Gastrocnemius medialis (tissue), 4 donors: ENCODE measurements at places on chromosomes 7 and 10.

DNA sequence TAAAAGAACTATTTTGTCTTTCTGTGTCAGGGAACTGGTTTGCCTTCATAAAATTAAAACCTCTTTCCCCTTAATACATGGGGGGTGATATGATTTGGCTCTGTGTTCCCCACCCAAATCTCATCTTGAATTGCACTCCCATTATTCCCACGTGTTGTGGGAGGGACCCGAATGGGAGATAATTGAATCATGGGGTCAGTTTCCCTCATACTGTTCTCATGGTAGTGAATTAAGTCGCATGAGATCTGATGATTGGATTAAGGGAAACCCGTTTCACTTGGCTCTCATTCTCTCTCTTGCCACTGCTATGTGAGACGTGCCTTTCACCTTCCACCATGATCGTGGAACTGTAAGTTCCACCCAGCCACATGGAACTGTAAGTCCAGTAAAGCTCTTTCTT is 142.1 kb downstream of the VTI1A start:
- no peak for DNase-seq

DNA sequence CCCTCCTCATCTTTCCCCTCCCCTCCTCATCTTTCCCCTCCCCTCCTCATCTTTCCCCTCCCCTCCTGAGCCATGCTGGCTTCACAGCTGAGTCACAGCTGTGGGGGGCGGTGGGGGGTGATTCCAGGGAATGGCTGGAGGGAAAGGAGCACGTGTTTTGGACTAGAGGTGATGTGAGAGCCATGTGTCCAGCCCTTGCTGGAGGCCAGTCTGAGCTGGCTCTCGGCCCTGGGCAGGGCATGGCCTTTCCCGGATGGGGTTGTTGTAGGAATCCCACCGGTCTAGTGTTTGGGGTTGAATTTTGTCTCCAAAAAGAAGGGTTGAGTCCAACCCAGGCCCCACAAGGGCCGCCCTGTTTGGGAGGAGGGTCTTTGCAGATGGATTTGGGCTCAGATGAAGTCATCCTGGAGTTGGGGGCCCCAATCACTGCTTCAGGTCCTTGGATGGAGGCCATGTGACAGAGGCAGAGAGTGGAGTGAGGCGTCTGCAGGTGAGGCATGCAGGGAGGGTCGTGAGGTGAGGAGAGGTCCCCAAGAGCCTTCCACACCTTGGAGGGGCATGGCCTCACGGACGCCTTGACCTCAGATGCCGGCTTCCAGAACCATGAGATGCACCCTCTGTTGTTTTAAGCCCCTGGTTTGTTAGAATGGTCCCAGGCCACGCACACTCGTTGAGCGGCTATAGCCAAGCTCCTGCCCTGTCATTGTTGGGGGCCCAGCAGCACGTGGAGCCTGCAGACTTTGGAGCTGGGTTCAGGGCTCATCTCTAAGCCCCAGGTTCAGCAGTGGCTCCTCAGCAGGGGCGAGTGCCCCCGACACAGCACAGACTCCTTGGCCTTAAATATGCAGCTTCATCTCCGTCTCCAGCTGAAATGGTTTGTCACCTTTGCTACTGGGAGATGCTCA is 101.6 kb downstream of the DNAJB6 start:
- no peak for DNase-seq

DNA sequence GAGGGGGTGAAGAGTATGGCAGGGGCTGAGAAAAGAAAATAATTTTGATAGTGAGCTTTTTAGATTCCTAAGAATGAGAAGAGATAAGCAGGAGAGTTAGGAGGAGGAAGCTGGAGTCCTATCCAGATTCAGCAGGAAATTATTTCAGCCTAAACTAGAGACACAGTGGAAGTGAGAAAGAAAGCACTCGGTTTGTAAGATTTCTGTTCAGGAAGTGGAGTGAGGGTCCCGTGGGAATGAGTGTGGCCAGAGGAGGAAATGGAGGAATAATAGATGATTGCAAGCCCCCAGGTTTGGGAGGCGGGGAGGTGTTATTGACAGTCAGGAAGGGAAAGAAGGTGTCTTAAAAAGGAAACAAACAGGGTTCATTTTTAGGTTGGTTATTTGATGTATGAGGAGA is 84.8 kb upstream of the NRP1 start:
- DNase-seq, result no peak

DNA sequence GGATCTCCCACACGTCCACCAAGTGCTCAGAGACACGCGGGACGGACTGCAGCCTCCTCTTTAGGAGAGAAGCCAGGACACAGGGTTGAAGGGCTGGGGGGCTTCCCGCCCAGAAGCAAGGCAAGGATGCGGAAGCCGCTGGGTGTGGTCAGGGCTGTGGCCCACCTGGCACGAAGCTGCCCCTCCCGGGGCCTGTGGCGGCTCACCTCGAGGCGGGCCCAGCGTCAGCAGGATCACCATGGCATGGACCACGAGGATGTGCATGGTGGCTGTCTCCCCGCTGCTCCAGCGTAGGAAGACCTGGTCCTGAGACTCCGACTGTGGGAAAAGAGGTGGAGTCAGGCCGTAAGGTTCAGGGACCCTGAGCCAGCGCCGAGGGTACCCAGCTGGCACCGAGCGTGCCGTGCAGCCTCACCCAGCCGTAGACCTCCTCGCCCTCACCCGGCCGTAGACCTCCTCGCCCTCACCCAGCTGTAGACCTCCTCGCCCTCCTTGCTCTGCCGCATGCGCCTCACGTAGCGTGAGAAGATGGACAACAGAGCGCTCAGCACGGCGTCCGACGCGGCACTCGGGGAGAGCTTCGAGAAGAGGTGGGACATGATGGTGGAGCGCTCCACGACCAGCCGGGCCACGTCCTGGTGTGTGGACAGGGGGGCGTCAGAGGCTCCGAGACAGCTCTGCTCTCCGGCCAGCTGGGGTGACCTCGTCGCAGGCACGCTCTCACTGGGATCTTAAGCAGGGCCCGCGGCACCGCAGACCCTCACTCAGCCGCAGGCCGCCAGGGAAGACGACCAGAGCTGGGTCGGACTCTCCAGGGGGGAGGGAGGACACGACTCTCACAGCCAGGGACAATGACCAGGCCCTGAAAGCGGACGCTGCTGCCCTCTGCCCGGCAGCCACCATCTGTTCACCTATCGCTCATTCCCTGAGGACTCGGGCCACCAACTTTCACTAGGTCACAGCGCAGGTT is 20.4 kb downstream of the INTS1 start:
- no peak for DNase-seq

DNA sequence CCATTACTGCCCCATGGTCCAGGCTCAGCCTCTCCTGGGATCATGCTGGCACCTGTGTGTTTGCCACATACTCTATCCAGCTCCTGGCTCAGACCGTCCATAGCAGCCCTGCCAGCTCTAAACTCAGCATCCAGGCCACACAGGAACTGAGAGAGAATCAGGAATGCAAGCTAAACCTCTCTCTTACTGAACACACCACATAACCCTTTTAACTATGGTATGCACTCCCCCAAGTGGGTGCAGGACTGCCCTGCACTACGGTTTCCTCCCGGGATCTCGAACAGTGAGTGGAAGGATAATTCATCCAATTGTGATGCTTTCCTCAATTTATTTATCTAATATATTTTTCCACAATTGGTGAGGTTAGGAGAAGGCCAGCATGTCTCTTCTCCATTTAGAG is 17.1 kb upstream of the ZNF800 start:
- no peak for DNase-seq

DNA sequence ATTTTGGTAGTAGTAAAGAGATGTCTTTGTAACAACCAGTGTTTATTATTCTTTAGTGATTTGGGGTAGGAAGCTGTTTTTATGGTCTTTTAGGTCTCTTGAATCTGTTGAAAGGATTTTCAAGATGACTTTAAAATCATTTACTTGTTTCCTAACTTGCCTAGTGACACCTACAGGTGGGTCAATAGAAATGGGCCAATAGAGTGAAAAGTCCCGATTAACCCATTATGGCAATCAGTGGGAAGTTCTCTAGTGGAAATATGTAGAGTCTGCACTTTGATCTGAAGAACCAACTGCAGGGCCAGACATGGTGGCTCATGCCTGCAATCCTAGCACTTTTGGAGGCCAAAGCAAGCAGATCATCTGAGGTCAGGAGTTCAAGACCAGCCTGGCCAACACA is 374.7 kb upstream of the BMPER start:
- no peak for DNase-seq
